ENCODE measurements at places on chromosomes 16 and 17.

DNA sequence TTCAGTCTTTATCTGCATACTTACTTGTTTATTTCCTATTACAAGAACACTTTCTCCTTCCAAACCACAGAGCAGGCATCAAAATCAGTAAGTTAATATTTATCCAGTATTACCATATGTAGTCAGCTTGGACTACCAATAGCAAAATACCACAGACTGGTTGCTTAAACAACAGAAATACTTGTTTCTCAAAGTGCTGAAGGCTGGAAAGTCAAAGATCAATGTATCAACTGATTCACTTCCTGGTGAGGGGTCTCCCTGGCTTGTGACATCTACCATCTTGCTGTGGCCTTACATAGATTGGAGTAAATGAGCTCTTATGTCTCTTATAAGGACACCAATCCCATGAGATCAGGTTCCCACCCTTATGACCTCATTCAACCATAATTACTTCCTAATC lies 2.6 kb downstream of the STXBP4 start:
- no peak for DNase-seq

GRCh38 chr16:48607056-48607825 lies 2.7 kb downstream of the N4BP1 start:
- no peak for DNase-seq

DNA sequence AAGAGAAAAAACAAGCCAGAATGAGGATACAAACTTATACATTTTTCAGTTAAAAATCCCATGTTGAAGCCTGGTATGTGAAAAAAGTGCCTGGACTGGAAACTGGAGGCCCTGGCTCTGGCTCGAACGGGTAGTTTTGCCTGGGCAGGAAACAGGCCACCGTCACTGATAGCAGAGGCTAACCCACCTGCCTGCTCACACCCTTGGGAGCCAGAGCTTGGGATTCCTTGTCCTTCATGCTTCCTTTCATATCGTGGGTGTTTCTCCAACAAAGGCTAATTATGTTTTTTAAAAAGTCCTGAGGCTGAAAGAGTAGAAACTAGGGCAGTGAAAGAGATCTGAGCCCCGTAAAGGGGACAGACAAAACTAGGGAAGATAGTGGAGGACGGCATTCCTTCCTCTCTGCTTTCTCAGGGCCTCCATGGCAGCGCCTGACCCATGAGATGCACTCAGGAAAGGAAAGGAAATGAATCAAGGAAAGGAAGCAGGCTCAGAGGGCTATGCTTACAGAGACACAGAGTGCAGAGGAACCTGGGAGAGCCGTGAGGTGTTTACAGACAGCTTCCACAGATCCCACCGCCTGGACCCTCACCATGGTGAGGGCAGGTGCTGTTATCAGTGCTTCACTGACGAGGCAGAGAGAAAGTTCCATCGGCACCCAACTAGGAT lies 138.1 kb downstream of the PARN start:
- no peak for DNase-seq

DNA sequence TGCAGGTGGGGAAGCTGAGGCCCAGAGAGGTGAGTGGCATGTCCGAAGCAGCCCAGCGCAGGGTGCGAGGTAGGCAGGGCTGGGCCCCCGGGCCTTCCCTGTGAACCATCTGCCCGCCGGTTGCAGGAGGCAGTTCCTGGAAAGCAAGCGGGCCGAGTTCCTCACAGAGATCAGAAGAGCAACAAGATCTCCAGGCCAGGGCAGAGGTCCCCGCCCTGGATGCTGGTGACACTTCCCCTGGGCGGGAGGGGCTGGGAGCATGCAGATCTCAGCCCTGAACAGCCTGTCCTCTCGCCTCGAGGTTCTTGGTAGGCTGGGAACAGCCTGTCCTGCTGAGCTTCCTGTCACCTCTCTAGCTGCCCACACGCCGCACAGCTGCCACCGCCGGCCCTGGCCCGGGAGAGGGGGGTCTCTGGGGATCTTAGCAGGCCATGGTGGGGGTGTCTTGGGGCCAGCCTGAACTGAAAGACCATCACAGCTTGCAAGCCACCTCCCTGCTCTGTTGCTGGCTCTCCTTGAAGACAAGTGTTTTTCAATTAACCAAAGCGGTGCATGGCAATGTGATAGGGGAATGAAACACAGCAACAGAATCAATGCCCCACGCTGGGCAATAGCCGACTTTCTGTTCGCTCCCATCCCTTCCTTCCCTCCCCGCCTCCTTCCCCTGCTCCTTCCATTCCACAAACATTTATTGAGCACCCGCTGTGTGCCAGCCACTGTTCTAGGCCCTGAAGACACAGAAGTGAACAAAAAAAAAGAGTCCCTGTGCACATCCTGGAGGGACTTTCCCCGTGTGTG lies 31.7 kb downstream of the SOCS1 start:
- DNase-seq, result peak; percentile 64

DNA sequence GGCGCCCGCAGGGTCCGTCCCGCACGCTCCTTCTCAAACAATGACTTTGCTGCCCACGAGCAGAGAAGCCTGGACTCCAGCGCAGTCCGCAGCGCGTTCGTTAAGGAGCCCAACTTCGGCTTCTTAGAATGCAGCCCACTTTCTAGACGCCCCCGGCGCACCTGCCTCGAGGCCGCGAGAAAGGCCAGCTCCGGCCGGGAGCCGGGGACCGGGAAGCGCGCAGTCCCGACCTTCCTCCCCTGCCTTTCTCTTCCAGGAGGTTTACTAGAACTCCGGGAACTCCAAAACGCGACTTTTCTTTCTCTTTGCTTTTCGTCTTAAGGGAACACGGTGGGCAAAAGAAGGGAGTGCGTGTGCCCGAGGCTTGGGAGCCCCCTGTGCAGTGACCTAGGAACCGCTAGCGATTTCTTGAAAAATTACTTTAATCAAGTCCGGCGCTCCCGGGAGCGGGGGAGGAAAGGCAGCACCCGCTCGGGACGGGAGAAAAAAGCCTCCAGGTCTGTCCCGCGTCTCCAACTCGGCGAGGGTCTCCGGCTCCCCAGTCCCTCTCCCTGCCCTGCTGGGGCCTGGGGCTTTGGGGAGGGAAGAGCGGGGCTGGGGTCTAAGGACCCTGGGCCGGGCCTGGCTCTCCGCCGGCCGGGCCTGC lies 2.6 kb downstream of the HNF1B start:
- DNase-seq, result no peak

DNA sequence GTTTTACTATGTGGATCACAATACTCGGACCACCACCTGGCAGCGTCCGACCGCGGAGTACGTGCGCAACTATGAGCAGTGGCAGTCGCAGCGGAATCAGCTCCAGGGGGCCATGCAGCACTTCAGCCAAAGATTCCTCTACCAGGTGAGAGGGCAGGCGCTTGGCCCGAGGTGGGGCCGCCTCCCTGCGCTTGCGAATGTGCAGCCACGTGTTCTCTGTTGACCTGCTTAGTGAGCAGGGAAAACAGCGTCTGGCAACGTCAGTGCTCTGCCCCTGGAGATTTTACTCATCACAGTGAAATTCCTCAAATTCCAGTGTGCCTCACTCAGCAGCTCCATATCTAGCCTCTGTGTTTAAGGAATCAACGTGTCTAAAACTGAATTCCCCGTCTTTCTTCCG lies 33.4 kb upstream of the CLEC18A start:
- peak; percentile 73 for DNase-seq

- no peak for DNase-seq
These were observed 57.1 kb downstream of the RAB11FIP4 start for GRCh38 chr17:31448467-31449077.

DNA sequence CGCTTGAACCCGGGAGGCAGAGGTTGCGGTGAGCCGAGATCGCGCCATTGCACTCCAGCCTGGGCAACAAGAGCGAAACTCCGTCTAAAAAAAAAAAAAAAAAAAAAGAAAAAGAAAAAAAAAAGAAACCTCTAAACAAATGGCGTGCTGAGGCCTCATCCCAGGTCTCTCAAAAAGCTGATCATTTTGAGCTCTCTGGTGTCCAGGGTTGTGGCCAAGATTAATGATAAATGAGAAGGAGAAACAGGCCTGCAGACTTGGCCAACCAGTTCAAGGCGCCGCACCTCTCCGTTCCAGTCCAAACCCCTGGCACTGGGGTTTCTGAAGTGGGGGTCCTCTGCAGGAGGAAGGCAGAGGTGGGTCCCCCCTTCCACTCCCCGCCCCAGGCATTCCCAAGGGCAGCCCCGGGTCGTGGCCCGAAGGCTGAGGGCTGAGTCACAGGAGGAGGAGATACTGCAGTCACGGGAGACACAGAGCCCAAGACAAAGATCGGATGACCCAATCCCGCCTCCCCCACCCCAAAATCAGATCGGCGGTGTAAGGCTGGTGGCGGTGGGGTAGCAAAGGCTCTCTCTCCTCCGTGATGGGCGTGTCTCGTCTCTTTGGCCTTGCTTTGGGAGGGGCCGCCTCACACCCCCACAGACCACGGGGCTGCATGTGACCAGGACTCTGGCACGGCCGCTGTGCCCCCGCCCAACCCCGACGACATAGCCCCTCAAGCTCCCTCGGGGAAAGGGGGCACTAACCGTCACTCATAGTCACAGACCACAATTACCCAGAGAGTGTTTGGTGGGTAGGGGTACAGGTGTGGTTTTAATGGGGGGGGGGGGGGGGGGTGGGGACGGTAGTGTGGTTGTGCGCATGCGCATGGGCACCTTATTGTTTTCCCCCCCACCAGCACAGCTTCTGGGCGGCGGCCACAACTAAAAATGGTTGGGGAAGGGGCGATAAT lies 1.1 kb downstream of the VAT1 start:
- peak; percentile 84 for DNase-seq

- no peak for DNase-seq
These were observed 130.6 kb downstream of the MYO1D start for GRCh38 chr17:32746280-32746679.

GRCh38 chr17:57585341-57586195 lies 159.5 kb downstream of the CCDC182 start:
- no peak for DNase-seq

- DNase-seq, result no peak
These were observed 4.2 kb downstream of the GIT1 start for GRCh38 chr17:29585080-29585751.

- no peak for DNase-seq
These were observed 6.8 kb downstream of the AANAT start for GRCh38 chr17:76474238-76474637.

DNA sequence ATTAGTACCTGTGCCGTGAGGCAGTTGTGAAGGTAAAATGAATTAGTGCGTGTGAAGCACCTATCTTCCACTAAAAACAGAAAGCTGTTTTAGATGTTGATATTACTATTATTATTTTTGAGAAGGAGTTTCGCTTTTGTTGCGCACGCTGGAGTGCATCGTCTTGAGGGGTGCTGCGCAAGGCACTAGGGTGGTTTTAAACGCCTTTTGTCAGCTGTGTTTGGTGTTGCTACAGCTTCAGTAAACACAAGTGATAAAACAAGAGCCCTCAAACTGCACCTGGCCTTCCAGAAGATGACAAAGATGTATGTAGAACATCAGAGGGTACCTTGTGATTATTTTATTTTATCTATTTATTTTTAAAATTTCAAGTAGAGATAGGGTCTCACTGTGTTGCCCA lies 38.2 kb downstream of the PLCG2 start:
- no peak for DNase-seq

DNA sequence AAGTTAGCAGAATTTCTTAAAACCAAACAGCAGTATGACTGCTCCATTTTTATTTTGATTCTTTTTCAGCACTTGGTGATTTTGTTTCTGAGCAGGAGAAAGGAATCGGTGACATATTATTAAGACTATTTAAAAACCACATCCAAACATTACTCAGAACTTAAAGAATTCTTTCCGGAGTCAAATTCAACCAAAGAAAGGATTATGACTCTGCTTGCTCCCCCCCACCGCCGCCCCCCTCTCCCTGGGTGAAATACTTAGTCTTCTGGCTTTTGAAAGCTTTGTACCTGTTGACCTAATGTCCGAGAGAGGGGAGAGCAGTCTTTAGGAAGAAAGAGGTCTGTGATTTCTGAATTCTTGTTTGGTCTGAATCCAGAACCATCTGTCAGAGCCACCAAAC lies 17.9 kb upstream of the COL1A1 start:
- no peak for DNase-seq

DNA sequence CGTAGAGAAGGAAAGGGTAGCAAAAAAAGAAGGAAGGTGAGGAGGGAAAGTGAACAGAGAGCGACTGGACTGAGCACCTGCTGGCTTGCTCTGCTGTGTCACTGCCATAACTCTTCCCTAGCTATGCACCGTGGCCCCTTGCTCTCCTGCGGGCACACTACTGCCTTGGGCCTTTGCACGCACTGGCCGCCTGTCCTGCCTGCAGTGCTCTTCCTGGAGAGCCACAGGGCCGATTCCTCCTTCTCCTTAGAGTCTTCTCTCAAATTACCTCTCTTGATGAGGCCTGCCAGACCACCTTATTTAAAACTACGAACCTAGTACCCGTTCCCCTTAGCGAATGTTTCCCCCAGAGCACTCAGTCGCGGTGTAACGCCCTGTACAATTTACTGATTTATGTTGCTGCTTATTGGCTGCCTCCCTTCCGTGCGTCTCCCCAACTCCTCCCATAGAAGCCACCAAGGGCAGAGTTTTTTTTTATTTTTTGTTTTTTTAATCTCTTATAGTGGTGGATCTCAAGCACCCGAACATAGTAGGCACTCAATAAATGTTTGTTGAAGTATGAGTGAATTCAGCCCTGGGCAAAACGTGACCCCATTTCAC lies 70.3 kb downstream of the RAI1 start:
- DNase-seq, result no peak

- DNase-seq, result peak; percentile 7
These were observed 55.2 kb downstream of the ARSG start for GRCh38 chr17:68346448-68346847.

GRCh38 chr17:11495613-11496012 lies 102.7 kb upstream of the DNAH9 start:
- no peak for DNase-seq

- no peak for DNase-seq
These were observed 27.8 kb downstream of the PITPNM3 start for GRCh38 chr17:6528557-6528956.

DNA sequence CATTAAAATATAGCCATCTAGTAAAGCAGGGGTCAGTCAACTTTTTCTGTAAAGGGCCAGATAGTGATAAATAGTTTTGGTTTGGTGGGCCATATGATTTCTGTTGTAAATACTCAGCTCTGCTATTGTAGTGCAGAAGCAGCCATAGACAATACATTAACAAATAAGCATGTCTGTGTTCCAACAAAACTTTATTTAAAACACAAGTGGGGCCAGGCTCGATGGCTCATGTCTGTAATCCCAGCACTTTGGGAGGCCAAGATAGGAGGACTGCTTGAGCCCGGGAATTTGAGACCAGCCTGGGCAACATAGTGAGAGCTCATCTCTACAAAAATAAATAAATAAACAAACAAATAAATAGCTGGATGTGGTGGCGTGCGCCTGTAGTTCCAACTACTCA lies 60.8 kb upstream of the TANC2 start:
- no peak for DNase-seq

GRCh38 chr17:9021158-9021991 lies at the start of gene NTN1:
TSS of gene NTN1 (plus strand) at chr17:9021510. CDS start at chr17:9022374, 864 bp downstream.
- peak; percentile 22 for DNase-seq

Measured in tibial nerve (tissue), 4 donors.